ENCODE measurements at places on chromosomes 1 and 21.

GRCh38 chr1:229856009-229856650 lies 210.9 kb upstream of the GALNT2 start:
- DNase-seq: no peak

- no peak for DNase-seq
Observed at GRCh38 chr1:4784761-4785160, 130.4 kb downstream of the AJAP1 start.

DNA sequence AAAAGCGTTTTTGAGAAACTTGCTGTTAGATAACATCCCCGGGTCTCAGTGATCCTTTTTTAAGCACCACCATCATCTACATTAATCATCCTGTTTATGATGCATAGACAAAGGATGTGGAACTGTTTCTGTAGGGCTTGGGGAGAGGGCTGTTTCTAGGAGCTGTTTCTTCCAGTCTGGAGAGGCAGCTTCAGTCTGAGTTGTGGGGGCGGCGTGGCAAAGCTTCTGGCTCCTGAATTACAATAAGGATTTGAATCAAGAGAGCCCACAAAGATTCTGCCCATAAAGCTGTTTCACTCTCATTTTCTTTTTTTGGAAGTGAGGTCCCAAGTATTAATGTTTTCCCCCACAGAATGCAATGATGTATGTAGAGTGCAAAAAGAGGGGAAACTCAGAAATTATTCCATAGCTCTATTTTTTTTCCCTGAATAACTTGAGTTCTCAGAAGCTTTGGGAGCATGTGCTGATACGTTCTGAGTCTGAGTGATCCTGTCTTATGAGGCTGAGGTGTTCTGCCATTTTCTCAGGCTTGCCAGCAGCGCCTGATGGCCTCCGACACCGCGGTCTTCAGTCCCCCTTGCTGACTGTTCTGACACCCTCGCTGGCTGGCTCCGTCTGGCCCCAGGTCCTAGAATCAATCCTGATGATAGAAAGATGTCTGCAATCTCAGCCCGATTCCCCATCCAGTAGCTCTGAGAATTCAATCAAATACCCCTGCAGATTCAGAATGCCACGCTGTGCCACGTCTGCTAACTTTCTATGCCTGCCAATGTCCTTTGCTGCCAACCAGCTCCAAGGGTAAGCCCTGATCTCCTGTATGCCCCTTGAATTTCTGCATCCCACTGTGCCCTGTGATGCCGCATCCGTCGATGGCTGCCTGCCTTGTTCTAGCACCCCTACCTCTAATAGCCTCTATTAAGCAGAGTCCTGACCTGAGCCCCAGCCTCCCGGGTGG lies 92.4 kb upstream of the AKT3 start:
- DNase-seq: no peak

- no peak for DNase-seq
Observed at GRCh38 chr1:188314557-188315137, 1485.9 kb downstream of the PLA2G4A start.

DNA sequence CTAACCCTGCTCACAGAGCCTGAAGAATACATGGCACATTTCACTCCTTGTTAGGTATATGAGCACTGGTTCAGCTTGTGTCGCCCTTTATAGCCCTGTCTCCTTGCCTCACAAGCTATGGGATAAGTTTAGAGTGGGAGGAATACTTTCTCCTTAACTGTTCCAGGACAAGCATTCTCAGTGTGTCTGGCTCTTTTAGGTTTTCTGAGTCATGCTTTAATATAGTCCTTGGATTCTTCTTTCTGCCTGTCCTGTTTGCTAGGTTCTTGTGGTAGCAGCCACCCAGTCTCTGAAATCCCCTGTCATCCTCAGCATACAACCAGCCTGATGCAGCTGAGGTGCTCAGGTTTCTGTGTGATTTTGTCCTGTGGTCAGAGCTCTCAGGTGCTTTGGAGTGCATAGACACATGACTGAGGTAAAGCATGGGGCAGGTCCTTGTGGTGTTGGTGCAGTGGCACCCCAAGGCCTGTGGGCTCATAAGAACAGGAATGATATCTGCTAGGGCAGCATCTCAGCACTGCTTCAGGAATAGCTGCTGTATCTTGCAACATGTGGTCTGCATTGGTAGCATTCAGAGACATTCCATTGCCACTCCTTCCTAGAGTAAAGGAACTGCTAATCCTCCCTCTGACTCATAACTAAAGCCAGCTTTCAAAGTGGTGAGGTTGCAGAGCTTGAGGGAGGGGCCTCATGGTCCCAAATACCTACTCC lies 14.2 kb upstream of the CASQ2 start:
- no peak for DNase-seq

- no peak for DNase-seq
Observed at GRCh38 chr1:203554071-203554470, 60.1 kb downstream of the OPTC start.

- DNase-seq: no peak
Observed at GRCh38 chr21:45347712-45348499, 57.1 kb upstream of the COL18A1 start.

GRCh38 chr1:90357995-90358394 lies 359.1 kb downstream of the BARHL2 start:
- no peak for DNase-seq

DNA sequence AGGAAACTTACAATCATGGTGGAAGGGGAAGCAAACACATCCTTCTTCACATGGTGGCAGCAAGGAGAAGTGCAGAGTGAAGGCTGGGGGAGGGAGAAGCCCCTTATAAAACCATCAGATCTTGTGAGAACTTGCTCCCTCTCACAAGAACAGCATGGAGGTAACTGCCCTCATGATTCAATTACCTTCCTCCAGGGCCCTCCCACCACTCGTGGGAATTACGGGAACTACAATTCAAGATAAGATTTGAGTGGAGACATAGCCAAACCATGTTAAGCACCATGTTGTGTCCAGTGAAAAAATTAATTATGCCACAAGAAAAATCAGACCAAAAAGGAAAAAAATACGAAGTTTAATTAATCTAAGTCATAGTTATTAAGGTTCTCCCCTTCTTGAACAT lies 109.5 kb downstream of the CLDN17 start:
- no peak for DNase-seq

DNA sequence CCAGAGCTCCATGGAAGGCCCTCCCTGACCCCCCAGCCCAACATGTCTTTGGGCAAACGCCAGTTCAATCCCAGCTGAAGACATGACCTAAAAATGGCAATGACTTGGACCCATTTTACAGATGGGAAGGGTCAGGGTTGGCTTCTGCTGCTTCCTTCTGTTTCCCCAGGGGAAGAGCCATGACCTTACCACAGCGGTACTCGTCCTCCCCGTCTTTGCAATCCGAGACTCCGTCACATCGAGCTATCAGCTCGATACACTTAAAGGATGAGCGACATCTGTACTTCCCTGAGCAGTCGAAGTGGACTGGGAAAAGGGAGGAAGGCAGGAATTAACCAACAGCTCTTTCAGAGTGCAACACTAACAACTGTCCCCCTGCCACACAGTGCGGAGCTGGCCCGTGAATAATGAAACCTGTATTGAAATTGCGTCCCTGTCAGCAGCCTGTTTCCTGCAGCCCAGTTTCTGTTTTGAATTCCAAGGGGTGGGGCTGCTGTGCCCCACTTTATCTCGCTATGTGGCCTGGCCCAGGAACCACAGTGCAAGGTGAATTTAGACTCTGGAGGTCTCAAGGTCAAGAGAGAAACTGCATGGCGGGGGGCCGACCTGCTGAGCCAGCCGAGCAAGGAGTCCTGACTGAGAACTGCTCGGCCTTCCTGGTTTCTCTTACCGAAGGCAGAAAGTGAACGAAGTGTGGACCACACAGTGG lies 7.0 kb downstream of the TMPRSS3 start:
- no peak for DNase-seq
